ENCODE measurements at places on chromosomes 1 and 21.

DNA sequence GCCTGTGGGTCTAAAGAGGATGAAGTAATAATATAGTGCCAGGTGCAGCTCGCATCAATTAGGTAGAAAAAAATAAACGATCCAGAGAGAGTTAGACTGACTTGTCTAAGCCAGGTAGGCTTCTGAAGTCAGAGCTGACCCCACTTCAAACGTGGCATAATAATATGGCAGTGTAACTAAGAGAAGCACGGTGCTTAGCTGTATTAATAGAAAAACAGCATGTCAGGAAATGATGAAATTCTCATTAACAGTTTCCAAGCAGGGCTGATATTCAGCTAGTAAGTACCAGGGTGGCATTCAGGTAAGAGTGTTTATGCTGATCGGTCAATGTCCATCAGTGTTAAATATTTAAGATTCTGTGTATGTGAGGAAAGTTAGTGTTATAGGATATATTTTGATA lies 145.8 kb upstream of the SAMSN1 start:
- DNase-seq, result peak; percentile 10

- no peak for DNase-seq
Measured at GRCh38 chr1:165632491-165632890, 1.5 kb downstream of the MGST3 start.

- DNase-seq, result no peak
Measured at GRCh38 chr1:155052439-155053395, 1.6 kb downstream of the ADAM15 start.

DNA sequence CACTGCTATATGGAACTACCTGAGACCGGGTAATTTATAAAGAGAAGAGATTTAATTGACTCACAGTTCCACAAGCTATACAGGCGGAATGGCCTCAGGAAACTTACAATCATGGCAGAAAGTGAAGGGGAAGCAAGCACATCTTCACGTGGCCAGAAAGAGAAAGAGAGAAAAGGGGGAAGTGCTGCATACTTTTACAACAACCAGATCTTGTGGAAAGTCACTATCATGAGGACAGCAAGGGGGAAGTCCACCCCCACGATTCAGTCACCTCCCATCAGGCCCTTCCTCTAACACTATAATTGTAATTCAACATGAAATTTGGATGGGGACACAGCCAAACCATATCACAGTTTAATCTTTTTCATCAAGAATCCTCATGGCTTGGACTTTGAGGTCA lies 339.2 kb upstream of the AJAP1 start:
- DNase-seq, result no peak

GRCh38 chr21:33380483-33380998 lies 22.7 kb upstream of the IFNGR2 start:
- DNase-seq, result no peak

DNA sequence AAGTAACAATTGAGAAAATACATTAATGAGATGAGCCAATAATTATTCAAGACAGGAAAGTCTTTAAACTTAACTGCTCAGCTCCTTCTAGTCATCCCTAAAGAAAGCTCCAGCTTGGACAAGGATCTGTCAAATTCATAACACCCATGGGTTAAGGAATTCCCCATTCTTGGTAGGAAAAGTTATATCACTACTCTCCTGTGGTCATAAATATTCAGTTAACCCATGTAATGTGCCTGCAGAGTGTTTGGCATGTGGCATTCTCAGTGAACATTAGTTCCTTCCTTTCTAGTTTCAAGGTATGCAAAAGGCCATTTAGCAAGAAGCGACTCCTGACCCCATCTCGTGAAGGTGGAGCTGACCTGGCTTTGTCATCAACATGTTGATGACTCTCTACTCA lies 76.7 kb upstream of the VCAM1 start:
- no peak for DNase-seq

GRCh38 chr1:212237651-212238050 lies 47.6 kb upstream of the PPP2R5A start:
- DNase-seq, result no peak

DNA sequence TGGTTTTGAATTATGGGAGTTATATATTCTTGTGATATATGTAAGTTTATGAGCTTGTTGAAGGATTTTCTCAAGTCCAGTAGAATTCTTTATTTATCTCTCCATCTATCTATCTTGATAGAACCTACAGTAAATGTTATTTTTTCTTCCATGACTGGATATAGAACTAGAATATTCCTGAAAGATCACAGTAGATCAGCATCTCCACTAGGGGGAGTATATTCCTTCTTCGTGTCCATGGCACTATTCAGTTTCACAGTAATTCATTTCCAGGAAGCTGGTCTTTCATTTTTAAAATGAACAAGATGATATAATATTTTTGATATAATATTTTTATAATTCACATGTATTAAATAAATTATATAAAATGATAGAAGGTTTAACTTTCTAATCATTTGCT lies 18.8 kb downstream of the TMPRSS15 start:
- DNase-seq, result peak; percentile 80
